ENCODE measurements at places on chromosomes 3 and 15. TPM values are rescaled to one million over a fixed set of nuclear protein-coding genes. Genes with fewer than 3 reads are reported as not detected.

GRCh38 chr3:52126500-52126899 is 27.7 kb downstream of the POC1A start:
- no peak for DNase-seq

- no peak for DNase-seq
Observed at GRCh38 chr15:53307952-53308624, 451.4 kb downstream of the WDR72 start.

- DNase-seq = no peak
Observed at GRCh38 chr15:52559575-52559974, 9.3 kb downstream of the ARPP19 start.

DNA sequence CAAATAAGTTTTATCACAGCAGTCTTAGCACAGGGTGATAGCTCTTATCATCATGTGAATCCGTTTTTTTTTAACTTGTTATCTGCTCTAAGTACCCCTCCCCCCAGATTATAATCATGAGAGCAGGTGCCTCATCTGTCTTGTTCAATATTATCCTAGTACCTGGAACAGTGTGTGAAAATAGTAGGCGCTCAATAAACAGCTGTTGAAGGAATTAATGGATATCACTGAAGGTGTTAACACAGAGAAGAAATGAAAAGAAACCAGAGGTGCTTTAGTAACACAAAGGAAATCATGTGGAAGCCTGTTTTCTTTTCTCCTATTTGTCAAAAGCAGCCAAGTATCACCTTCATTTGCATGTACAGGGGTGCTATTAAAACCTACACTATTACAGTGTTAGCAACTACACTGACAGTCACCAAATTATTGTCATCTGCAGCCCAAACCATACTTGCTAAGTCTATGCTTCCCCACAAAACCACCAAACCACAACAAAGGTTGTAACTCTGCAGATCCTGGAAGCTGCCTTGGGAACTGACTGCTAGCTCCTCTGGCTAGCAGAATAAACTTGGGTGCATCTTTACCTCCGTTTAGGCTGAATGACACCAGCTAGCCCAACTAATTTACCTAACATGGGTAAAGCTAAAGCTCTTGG is 2.9 kb downstream of the XPC start:
- peak; percentile 28 for DNase-seq

GRCh38 chr3:39106851-39107387 is 508 bp downstream of the GORASP1 start:
- DNase-seq = no peak

GRCh38 chr3:81198216-81198615 is 563.2 kb downstream of the GBE1 start:
- no peak for DNase-seq

GRCh38 chr3:116877968-116878367 is 168.4 kb downstream of the TUSC7 start:
- no peak for DNase-seq

DNA sequence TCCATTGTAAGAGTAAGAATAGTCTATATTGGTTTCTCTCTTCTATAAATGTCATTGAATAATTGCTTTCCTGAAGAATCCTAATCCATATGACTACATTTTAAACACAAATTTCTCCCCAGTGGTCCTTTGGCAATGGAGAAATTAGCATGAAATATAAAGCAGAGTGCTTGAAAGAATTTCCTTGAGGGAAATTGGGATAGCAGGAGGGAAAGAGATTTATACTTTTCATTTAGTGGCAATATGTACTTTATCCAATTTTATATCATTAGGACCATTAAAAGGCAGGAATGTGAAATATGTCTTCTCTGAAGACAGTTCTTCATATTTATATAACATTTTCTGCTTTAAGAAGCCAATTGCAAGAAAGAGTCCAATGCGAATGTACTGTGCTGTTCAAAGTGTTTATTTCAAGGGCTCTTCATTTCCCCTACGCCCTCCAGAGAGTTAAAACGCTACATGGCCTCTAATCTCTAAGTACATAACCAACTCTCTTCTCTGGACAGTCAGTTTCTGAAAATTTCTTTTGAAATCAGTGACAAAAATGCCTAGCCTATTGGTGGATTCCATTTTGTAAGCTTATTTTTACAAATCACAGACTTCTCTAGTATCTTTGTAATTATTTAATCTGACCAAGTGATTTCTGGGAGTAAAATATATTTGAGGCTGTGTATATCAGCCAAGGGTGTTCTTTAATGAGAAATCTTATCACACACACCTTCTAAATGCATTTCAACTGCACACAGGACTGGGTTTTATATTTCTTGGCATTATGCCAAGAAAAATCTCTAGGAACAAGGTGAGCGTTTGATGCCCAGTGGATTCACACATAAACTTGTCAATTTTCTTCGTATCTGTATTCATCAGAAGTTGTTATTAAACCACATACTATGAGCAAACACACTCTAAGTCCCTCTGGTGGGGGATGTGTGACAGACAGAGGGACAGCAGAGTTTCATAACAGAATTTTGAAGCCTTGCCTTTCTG is 51.2 kb downstream of the KCNAB1 start:
- no peak for DNase-seq

GRCh38 chr15:85692873-85693272 is 101.9 kb downstream of the KLHL25 start:
- DNase-seq = no peak

DNA sequence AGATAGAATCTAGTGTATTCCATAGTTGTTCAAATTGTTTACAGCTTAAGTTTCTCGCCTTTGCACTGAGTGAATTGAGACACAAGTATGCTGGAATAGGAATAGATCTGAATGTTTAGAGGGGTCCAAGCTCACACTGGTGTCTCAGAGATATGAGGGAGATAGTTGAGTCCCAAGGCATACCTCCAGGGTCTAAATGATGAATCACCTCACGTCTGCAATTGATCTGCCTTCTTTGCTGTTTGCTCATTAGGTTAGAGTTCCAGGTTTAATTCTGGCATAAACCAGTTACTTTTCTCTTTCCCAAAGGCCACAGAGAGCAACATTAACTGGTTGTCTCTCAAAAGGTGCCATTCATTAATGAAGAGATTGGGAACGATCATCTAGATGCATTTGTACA is 106.3 kb upstream of the MME start:
- no peak for DNase-seq

DNA sequence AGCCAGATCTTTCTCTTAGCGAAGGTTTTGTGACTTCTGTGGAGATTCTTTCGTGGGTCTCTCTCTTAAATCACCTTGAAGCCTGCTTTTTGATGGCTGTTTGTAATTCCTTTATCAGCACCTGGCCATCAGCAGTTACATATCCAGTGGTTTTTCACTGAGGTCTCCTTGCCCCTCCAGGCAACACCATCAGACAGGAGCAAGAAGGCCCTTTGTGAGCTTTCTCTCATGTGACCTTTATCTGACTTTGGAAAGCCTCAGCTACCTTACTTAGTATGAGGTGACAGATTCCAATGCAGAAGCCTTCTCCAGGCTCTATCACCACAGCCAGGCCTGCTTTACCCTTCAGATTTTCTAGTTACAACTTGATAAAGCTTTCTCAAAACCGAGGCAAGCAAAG is 30.0 kb upstream of the P3H2 start:
- DNase-seq = no peak

GRCh38 chr15:61175024-61175423 is 54.1 kb downstream of the RORA start:
- DNase-seq = no peak

GABRR3 gene
- total RNA-seq = not detected

SERPINI1 gene
- total RNA-seq = 0.64 TPM

C3orf22 gene
- not detected for total RNA-seq

SNURF gene
- total RNA-seq = 30.1 TPM

TMC3 gene
- total RNA-seq = not detected

Measured in CD4-positive, alpha-beta T cell (primary cell).